BE2C (cell line): ENCODE measurements at places on chromosomes 12 and 14.

DNA sequence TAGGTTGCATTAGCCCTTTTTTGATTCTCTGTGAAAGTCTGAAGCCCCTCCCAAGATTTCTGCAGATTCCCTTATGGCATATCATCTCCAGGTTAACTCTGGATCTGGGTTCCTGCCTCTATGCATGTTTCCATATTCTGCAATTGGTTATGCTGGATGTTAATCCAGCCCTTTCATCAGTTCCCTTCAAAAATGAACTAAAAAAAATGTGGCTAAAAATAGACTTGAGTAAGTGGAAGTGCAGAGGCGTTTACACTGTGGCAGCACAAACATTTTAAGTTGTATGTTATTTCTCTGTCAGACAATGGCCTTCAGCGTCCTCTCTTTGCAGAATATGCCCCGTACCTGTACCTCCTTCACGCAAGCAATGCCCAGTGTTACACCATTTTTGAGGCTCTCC is 11.4 kb downstream of the MGST1 start:
- DNase-seq = no peak

DNA sequence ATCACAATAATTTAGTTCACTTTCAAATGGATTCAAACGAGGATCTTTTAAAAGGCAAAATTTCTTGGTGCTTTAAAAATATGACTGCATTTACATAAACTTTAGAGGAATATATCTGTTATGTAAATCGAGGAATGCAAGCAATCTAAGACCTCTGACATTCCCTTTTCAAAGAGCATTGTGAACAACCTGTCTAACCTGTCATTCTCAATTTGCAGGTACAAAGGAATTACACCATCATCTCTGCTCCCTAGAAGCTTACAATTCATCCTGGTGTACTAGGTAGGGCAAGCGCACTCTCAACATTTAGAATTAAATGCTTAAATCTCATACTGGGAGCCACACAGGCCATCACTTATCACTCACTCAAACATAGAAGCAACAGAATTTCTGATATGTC is 35.6 kb downstream of the BMP4 start:
- no peak for DNase-seq

DNA sequence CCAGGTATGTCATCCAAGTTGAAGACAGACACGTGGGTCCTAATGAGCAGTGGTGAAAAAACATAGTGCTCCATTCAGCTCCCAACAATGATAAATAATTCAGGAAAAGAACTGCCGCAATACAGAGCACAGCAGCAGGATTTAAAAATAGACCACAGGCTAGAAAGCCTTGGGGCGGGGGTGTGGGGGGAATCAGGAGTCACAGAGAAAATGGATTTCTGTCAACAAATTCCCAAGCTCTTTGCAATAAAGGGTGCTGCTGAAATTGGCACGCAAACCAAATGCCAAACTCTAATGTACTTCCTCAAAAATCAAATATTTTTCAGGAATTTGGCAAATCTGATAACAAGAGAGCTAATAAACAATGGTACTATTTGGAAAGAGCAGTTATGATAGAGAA is 58.6 kb downstream of the R3HDM2 start:
- no peak for DNase-seq

DNA sequence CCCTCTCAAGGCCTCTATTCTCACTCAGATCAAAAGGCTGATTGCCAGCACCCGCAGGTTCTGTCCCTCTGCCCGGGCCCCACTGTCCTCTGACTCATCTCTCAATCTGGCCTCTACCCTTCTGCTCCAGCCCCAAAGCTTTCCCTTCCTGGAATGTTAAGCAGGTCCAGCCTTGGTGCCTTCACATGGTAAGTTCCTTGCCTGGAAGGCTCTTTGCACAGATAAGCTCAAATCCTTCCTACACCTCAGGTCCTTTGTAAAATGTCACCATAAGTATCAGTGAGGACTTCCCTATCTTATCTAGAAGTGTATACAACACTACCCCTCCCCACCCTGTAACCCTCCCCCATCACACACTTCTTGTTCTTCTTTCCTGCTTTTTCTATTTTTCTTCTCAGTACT is 22.2 kb downstream of the LPCAT3 start:
- DNase-seq = no peak

GRCh38 chr12:109870648-109871047 is 9.7 kb downstream of the GLTP start:
- DNase-seq = no peak

DNA sequence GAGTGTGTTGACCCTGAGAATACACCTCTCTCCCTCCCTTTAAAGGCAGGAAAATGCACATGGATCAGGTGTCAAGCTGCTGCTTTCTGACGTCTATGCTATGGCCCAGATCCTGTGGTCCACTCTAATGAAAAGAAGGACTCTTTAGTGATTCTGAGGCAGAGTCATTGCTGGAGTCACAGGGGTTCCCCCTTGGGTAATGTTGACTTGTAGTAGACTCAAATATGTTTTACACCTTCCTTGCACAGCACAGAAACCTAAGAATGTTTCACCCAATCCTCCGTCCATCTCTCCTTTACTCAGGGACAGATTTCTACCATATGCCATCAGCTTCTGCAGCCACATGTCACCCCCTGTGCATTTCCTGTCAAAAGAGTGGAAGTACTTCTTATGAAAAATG is 525.4 kb downstream of the TMEM121 start:
- no peak for DNase-seq

GRCh38 chr12:991350-992333 is 619 bp downstream of the ERC1 start:
- DNase-seq = no peak

DNA sequence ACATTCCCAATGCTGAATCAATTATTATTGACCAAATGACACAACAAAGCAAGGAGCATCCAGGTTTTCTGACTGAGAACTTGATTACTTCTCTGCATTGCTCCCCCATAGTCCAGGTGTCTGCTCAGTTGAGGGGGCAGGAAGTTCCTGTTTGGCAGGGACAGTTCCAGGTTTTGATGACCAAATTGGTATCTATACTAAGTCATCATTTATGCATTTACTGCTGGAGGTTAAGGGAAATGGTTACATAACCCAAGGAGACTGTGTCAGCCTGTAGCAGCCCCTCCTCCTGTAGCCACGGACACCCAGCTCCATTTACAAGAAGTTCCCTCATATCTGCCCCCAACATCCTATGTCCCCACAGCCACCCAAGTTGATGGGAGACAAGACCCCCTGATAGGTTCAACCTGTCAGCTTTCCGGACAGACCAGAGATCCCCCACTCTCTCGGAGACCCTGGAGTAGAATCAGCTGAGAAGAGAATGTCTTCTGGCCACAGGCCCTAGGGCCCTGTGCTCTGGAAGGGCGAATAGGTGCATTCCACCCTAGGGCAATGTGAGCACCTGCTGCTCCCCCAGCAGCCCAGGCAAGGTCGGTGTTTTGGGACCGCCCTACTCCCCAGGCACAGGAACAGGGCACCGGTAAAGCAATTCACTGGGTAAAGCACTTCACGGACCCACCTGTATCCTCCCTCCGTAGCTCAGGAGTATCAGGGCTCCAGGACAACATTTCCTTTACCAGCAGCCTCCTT is 23.6 kb downstream of the IRF2BPL start:
- DNase-seq = no peak

DNA sequence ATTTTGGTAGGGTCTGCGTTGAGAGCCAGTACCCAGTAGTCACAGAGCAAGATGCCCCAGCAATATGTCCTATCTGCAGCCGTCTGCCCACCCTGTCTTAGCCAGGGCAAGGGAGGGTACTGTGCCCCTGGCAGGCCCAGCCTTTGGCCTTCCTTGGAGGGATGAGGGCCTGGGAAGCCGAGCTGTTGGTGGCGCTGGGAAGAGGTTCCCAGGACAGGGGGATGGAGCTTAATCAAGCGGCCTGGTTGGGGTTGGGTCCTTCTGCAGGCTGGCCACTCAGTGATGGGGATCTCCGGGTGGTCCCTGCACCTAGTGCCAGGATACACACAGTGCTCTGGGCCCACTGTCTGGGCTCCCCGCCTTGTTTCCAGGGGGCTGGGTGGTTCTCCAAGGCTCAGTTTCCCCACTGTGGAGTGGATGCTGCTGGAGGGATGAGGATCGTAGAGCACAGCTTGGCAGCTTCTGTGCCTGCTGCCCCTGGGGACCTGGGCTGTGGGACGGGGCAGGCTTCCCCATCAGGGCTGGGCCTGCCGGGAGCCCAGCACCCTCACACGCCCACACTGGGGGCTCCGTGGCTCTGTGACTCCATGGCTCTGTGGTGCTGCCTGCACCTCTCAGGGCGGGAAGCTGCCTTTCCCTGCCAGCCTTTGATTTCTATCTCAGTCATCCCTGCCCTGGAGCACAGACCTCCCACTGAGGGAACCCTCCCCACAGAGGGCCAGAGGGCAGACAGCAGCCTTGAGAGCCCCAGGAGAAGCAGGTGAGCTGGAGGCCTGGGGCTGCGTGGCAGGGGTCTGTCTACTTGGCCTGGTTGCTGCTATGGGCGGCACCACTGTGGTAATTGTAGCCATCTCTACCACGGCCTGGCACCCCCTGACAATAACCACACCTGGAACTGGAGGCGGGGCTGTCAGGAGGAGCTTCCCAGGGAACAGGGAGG is 357.0 kb downstream of the TMEM121 start:
- peak; percentile 14 for DNase-seq

DNA sequence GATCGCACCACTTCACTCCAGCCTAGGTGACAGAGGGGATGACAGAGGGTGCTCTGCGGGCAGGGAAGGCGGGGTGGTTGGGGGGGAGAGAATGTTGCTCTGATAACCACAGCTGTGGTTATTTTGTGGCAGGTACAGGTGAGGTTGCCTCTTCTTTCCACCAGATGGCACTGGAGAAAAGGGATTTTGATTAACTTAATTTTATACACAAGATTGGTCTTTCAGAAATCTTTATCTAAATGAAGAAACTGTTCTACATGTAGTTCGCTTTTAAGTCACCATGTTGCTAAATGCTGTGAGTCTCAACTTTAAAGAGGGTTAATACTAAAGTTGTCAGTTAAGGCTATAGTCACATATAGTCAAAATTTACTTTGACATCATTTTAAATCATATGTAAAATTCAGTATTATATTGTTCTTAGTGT is 25.7 kb downstream of the FGF23 start:
- no peak for DNase-seq

- DNase-seq = peak; percentile 56
Measured at GRCh38 chr14:103816991-103817390, 30.4 kb downstream of the PPP1R13B start.

GRCh38 chr14:91254461-91254860 is 10.0 kb upstream of the GPR68 start:
- no peak for DNase-seq

GRCh38 chr14:24055971-24056799 is 4.4 kb downstream of the CARMIL3 start:
- DNase-seq = no peak

GRCh38 chr12:31224768-31225448 is 101.0 kb downstream of the SINHCAF start:
- no peak for DNase-seq

GRCh38 chr14:50964683-50965390 is 20.6 kb upstream of the PYGL start:
- DNase-seq = no peak

DNA sequence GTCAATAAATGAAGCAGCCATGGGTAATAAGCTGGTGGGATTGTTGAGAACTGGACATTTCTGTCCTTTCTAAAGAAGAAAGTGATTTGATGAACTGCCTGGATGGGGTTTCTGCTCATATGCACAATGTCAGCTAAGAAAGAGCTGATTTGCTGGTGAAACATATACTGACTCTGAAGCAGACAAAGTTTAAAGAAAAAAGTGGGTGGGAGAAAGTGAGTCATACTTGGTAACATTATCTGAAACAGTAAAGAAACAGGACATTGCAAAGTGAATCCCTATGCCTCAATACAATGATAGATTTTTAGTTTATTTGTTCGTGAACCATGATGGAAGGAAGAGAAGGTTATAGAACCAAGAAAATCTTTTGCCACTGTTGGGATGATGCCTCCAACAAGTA is 95.6 kb upstream of the DNM1L start:
- DNase-seq = no peak

GRCh38 chr14:76829650-76830421 is 3.6 kb downstream of the LRRC74A start:
- peak; percentile 46 for DNase-seq

GRCh38 chr14:93002851-93003298 is 79.9 kb downstream of the CHGA start:
- DNase-seq = no peak

GRCh38 chr14:61653507-61653906 is 41.8 kb upstream of the HIF1A start:
- peak; percentile 24 for DNase-seq

- peak; percentile 27 for DNase-seq
Measured at GRCh38 chr12:2739832-2740641, 54.7 kb upstream of the FKBP4 start.

DNA sequence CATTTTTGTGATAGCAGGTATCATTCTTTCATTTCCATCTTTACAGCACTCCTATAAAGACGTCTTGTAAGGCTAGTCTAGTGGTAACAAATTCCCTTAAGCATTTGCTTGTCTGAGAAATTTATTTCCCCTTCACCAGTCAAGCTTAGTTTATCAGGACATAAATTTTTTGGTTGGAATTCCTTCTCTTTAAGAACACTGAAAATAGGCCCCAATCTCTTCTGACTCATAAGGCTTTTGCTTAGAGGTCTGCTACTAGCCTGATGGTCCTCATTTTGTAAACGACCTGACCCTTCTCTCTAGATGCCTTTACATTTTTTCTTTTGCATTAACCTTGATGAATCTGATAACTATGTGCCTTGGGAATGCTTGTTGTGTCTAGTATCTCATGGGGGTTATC is 20.3 kb downstream of the OLR1 start:
- no peak for DNase-seq

GRCh38 chr14:85125291-85125670 is 404.7 kb upstream of the FLRT2 start:
- DNase-seq = no peak

GRCh38 chr12:49920241-49920914 is 16.7 kb upstream of the FAIM2 start:
- DNase-seq = no peak
